ENCODE measurements at places on chromosomes 6 and 20.

DNA sequence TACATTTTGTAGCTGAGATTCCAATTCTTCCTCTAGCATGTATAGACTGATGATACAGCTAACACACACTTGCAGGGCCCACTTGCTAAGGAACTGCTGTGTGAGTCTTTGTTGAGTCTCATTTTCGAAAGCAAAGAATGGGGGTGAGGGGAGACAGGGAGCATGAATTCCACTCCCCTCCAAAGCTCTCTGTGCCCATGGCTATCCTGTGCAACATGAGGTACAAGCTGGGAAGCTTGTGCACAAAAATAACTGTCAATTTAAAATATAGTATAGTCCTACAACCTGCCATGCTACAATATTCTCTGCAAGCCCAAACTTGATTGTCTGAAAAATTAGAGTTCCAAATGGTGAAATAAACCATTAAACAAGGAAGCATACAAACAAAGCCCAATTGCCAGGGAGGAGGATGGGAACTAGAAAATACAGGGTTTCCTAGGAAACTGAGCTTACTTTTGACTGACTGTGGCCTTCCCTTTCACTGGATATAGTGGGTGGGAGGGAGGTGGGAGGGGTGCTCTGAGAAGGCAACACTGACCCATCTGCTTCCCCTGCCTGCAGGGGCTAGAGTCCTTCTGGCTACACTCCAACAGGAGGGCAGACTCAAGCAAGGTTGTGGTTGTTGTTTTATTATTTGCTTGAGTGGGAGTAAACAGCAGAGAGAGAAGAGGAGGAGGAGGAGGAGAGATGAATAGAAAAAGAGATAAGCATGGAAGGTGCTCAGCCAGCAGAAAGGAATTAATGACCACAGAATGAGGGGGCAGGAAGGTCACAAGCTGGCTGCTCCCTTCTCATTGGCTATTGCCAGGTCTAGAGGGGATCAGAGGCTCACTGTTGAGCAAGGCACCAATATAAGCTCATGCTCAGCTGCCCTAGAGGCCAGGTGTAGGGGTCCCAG is 84.6 kb downstream of the FYN start:
- DNase-seq, result no peak

GRCh38 chr6:32267035-32267434 is 43.2 kb upstream of the NOTCH4 start:
- no peak for DNase-seq

GRCh38 chr20:32165836-32166545 is 41.6 kb downstream of the PLAGL2 start:
- DNase-seq, result no peak

GRCh38 chr6:150443621-150444020 is 74.8 kb downstream of the IYD start:
- no peak for DNase-seq

Data from muscle of back (tissue), 13 donors.